NCI-H1105 (cell line): ENCODE measurements at places on chromosomes 16 and 17.

DNA sequence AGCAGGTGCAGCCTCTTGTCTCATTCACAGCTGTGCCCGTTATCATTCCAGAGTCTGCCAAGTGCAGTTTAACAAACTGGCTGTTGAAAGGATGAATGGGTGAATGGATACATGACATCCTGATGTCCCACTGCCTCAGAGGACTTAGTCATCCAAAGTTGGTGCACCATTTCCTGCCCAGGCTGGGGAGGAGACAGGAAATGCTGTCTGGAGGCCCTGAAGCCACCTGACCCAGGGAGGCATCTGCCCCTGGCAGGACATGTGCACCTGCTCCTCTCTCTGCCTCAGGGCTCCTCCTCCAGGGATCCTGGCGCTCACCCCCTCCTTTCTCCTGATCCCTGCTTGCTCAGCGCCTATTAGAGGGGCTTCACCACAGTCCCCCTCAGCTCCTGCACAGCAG, 1.8 kb upstream of the CD300C start:
- DNase-seq: no peak

DNA sequence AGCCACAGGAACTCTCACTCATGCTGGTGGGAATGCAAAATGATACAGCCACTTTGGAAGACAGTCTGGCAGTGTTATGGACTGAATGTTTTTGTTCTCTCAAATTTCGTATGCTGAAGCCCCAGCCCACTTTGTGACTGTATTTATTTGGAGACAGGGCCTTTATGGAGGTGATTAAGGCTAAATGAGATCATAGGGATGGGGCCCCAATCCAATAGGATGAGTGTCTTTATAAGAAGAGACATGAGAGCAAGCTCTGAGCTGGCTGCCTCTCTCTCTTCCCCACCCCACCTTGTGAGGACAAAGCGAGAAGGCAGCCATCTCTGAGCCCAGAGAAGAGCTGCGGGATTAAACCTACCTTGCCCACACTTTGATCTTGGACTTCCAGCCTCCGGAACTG, 21.9 kb upstream of the RAI1 start:
- no peak for DNase-seq

DNA sequence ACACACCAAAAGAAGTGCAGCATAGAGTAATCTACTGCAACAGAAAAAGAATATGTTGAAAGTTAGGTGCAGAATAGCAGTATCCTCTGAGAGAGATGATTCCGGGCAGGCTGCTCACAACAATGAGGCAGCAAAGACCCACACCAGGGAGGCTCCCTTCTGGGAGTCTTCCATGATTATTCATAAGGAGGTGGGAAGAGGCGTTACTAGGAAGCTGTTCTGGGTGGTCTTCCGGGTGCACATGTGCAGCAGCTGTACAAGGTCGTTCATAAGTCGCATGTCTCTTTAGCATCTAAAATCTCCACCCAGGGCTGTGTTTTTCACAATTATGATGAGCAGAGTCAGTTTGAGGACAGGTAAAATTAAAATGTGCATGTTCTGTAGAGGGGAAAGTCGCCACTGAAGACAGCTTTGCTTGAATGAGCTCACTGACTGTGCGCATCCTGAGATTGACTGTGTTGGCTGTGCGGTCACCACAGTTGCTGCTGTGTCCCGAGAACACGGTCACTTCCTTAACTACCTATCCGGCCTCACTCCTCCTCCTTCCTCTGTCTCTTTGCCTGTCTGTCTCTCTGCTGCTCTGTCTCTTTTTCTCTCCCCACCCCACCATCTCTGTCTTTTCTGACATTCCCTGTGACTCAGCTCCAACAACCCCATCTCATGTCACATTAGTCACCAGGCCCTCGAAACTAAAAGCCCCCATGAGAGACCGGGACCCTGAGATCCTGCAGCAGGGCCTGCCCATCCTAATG, 125.5 kb upstream of the HSBP1 start:
- no peak for DNase-seq

- peak; percentile 10 for DNase-seq
Measured at GRCh38 chr16:85514598-85515318, 98.4 kb upstream of the GSE1 start.

GRCh38 chr17:81930142-81931125, 2.9 kb upstream of the MAFG start:
- DNase-seq: no peak

DNA sequence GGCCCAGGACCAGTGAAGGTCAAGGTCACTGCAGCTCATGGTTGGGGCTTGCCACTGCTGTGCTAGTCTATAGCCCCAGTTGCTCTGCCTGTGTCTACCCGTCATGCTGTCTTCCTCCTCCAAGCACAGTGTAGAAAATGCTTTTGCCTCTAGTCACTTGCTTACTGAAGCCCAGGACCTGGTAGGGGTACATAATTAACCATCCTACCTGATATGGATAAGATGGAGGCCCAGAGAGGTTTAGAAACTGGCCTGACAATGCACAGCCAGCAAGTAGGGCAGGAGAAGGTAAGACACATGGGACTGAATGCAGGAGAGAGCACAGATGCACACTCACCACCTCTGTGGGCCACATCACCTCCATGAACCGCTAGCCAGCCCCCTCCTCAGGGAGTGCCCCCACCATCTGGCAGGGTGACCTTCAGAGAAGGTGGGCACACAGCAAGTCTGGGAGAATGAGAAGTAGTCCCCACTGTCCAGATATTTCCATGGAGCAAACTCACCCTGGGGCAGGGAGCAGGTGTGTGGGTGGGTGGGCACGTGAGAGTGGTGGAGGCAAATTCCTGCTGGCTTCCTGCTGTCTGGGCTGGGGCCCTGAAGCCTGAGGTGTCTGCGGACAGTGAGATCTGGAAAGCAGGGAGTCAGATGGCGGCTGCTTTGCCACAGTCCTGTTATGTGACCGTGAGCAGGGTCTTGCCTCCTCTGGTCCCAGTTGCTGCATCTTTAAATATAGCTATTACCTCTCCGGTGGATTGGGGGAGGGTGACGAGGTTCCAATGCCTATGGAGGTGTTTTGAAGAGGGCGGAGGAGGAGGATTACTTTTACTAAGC, 1.0 kb downstream of the CX3CL1 start:
- DNase-seq: no peak

- no peak for DNase-seq
Measured at GRCh38 chr17:45818699-45819098, 26.0 kb upstream of the SPPL2C start.

DNA sequence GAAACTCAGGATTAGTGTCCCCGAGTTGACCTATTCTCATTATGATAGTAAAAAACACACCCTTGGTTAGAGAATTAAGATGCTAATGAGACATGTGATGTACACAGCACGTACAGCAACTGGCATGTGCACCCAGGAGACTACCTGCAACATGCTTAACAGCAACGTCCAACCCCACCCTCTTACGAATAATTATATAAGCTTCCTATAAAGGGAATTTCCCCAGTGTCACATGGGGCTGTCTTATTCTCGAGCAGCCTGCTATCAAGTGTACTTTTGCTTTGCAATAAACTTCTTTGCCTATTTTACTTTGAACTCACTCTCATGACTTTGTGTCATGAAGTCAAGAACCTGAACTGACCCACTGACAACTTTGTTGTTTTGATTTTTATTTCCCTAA, 62.4 kb upstream of the PMFBP1 start:
- no peak for DNase-seq

GRCh38 chr16:20614186-20615141, 38.3 kb upstream of the ACSM2B start:
- peak; percentile 57 for DNase-seq

DNA sequence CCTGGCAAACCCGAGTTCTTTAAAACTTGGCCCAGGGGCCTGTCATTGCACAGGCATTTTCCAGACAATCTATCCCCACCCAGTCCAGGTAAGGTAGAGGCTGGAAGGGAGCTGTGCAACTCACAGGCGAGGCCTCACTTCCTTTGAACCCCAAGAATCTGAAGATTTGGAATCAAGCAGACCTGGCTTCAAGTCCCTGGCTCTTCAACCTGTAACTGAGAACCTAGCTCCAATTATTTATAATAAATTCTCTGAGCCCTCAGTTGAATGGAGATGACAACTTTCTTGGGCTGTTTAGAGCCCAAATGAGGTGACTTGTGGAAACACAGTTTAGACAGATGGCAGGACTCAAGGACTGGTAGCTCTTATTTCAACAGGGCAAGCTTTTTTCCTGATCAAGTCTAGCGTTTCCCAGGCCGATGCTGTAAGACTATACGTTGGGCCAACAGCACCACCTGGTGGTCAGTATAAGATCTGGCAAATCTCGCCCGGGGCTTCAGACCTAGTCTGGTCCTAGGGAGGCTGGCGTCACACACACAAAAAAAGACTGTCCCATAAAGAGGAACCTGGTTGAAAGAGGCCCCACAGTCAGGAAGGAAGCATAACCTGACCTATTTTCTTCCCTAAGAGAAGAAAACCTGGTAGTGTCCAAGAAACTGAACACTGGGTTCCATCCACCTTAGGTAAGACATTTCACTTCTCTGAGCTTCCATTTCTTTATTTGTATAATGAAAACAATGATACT, 117.9 kb downstream of the C17orf67 start:
- peak; percentile 47 for DNase-seq

- no peak for DNase-seq
Measured at GRCh38 chr16:67389911-67390815, 3.1 kb downstream of the TPPP3 start.

DNA sequence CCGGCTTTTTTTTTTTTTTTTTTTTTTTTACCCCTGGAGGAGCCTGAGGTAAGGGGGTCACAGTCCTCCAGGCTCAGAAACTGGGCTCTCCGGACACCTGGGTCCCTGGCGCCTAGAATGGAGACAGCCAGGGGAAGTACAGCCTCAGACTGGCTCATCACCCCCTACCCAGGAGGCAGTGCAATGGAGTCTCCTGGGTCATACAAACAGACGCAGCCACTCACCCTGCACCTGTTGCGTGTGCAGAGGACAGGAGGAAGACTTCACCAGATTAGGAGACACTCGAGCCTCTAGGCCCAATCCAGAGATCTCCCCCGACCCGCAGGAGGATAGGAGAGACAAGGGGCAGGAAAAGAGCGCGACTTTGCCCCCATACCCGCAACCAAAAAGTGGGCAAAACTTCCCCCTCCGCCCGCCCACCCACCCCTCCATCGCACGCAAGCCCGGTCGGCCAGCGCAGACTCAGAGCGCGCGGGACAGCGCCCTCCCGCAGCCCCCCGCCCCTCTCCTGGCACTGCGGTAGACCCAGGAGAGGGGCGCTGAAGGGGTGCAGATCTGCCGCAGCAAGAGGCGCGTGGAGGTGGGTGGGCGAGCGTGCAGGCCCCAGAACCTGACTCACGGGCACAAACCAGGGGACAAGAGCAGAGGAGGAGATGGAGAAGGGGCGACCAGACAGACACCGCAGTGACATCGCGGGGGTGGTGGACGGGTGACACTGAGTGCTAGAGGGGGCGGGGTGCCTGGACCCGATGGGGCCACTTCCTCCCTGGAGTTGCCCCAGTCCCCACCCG, 900 bp downstream of the HAP1 start:
- no peak for DNase-seq

GRCh38 chr16:15041271-15042004, 14.4 kb downstream of the NTAN1 start:
- no peak for DNase-seq

GRCh38 chr17:15893658-15894024, 51.3 kb upstream of the ADORA2B start:
- DNase-seq: no peak

DNA sequence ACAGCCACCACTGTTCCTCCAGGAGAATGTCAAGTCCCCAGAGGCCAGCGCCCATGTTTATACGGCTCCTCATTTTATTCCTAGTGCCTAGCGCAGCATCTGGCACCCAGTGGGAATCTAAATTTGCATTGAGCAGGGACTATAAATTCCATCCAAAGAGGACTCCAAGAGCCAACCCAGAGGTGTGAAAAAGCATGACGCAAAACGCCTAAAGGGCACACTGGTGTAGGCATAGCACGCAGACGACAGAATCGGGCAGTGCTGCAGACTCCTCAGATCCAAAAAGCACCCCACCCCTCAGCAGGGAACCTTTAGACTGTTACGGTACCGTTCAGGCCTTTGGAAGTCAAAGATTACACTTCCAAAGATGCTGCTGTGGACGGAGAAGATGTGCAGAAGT, 19.5 kb downstream of the TEKT5 start:
- no peak for DNase-seq

- DNase-seq: no peak
Measured at GRCh38 chr17:80871341-80871740, 120.3 kb upstream of the CHMP6 start.

DNA sequence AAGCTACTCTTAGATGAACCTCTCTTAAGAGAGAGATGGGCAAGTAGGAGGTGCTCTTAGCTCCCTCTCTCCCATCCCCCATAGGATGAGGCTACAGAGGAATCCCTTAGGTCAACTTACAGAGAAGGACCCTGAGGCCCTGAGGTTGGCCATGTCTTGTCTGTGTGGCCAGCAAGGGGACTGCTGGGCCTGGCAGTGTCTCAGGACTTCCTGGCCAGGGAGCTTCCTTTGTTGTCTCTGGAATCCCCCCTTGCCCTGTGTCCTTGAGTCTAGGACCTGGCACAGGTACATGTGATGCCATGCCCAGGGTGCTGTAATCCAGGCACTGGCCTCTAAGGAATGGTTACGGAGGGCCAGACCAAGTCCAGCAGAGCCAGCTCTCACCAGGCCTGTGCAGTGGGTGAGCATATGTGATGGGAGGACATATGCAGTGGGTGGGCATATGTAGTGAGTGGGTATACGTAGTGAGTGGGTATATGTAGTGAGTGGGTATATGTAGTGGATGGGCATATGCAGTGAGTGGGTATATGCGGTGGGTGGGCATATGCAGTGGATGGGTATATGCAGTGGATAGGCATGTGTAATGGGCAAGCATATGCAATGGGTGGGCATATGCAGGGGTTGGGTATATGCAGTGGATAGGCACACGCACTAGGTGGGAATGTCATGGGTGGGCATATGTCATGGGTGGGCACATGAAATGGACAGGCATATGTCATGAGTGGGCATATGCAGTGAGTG, 20.3 kb upstream of the PECAM1 start:
- DNase-seq: no peak

- DNase-seq: no peak
Measured at GRCh38 chr17:44906010-44906646, 6.9 kb upstream of the EFTUD2 start.

- no peak for DNase-seq
Measured at GRCh38 chr16:15037745-15038144, 18.1 kb downstream of the NTAN1 start.

GRCh38 chr17:80312621-80313135, 52.0 kb downstream of the RNF213 start:
- no peak for DNase-seq

- DNase-seq: no peak
Measured at GRCh38 chr16:87734644-87735043, 31.1 kb downstream of the KLHDC4 start.

DNA sequence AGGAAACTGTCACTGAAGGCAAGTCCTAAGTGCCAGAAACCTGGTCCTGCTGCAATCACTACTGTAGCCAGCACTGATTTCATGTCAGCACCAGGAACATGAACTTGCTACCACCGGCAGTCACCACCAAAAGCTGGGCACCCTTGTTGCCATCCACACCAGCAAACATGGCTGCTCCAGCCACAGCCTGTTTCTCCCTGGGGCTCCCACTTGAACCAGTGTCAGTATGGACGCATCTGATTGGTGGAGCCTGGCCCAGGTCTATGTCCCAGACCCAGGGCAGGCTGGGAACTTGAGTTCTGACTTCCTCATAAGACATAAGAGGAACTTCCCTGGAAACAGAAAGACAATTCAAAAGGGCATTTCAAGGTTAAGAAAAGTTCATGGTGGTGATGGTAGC, 56.5 kb downstream of the COPRS start:
- no peak for DNase-seq
